Esophagus muscularis mucosa (tissue), 4 donors: ENCODE measurements at places on chromosomes 3 and 15. TPM values are rescaled to one million over a fixed set of nuclear protein-coding genes. Genes with fewer than 3 reads are reported as not detected.

DNA sequence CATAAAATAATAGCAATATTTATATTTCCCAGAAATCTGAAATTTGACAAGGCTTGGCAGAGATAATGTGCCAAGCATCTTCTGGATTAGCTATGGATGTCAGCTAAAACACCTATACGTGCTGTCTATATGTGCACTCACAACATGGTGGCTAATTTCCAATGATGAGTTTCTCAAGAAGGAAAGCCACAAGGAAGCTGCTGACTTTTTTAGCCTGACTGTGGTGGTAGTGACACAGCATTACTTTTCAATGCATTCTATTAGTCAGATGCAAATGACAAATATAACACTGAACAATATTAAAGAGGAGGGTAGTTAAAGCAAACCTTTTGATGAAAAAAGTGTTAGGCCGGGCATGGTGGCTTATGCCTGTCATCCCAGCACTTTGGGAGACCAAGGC is 101.7 kb upstream of the CCDC54 start:
- H3K27me3 ChIP-seq: no peaks in the 10 kb centered on the region
- DNase-seq: no peak
- no peak overlapping the region for H3K4me3 ChIP-seq

The GUCA1C gene
- not detected for total RNA-seq

The ZIC1 gene
- not detected for total RNA-seq

- no peaks in the 10 kb centered on the region for H3K36me3 ChIP-seq
- H3K4me1 ChIP-seq: peaks cover 14% of the 10 kb centered on the region
- H3K4me3 ChIP-seq: no peak overlapping the region
- H3K27ac ChIP-seq: no peak overlapping the region
- no peak for DNase-seq
- H3K27me3 ChIP-seq: no peaks in the 10 kb centered on the region
These were observed 41.9 kb downstream of the LIPC start for GRCh38 chr15:58473724-58474123.

DNA sequence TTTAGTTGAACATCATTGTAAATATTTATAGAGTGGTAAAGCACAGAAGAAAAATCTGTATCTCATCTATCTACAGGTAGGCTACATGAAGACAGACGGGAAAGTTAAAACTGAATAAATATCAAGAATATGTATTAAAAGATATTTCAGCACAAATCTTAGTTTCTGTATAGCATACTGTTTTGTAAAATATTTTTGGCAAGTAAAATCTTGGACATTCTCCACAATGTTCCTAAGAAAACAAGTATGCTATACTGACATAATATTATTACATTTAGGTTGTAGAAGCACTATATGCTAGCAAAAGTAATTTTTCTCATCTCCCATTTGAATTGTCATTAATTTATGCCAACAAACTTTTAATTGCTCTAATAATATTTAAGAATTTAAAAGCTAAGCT is 326.4 kb upstream of the ARL6 start:
- no peak for DNase-seq
- no peaks in the 10 kb centered on the region for H3K27me3 ChIP-seq
- H3K36me3 ChIP-seq: no peaks in the 10 kb centered on the region

GRCh38 chr3:184842433-184842832 is 30.5 kb downstream of the VPS8 start:
- peaks cover 13% of the 10 kb centered on the region for H3K36me3 ChIP-seq
- no peak overlapping the region for H3K4me3 ChIP-seq
- no peaks in the 10 kb centered on the region for H3K4me1 ChIP-seq
- H3K27me3 ChIP-seq: no peaks in the 10 kb centered on the region
- no peak for DNase-seq

DNA sequence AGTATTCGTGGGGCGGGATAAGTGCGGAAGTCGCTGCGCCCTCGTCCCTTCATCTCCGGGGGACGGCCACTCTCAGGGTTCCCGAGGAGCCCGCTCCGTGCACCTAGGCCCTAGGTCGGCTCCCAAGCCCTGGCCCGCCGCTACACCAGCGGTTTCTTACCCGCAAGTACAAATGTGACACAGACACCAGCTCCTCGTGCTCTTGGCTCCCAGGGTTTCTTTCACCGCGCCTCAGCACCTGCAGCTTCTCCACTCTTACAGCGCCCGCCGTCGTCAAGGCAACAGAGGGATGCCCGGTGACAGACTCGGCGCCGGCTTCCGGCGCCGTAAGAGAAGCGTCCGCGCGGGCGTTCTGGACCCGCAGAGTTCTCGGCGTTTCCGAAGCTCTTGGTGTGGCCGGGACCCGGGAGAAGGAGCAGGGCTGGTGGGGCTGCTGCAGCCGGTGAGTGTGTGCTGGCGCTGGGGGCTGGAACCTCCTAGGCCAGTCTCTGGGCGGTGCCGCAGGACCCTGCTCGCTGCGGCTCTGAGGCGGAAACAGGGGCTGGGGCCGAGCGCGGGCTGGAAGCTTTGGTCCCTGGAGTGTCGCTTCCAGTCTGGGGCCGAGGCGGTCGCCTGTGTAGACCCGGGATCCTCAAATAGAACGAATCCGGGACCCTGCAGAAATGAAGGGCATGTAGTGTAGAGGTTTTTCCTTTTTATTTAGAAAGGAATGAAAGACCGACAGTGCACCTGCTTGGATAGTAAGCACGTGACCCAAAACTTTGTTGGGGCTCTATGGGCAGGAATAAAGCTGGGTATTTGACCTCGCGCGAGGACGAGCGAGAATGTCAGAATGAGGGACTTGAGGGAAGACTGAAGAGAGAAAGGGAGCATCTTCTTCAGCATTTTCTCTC is 155.4 kb upstream of the GOLGA6L4 start:
- no peak for DNase-seq
- H3K4me3 ChIP-seq: peak overlapping the region; percentile 60
- H3K36me3 ChIP-seq: no peaks in the 10 kb centered on the region

- H3K4me3 ChIP-seq: no peak overlapping the region
- H3K36me3 ChIP-seq: no peaks in the 10 kb centered on the region
These were observed 389.3 kb downstream of the TBL1XR1 start for GRCh38 chr3:176807938-176808337.

DNA sequence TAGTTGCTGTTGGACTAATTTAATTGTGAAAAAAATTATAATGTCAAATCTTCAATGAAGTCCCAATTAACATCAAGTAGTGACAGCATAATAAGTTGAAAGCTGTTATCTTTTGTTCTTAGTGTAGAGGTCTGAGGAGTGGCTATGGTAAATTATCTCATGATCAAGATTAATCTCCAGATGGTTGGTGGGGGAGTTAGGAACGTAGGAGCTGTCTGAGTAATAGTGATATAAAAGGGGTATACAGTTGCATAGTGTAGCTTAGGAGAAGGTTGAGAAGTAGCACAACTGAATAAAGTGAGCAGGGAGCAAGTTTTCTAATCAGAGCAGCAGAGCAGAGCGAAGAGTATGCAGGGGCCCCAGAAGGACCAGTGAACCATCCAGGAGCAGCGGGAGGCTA is 19.5 kb downstream of the TMOD2 start:
- no peaks in the 10 kb centered on the region for H3K27me3 ChIP-seq
- no peak for DNase-seq
- no peak overlapping the region for H3K4me3 ChIP-seq

DNA sequence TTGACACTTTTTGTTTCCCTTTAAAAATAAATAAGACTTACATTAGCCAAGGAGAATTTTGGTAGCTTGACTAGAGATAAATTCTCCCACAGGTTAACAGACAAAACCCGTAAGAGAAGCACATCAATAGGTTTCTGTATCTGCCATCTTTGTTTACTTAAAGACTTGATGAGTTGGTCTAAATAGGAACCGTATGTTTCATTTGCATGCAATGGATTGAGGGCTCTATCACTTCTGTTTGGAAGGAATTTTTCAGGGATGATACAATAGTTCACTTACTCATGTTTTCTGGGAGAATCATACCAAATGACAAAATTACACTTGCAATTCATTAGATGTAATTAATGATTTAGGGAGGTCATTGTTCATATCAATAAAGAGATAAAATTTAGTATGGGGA is 631.5 kb upstream of the NR2F2 start:
- no peak for DNase-seq
- no peak overlapping the region for H3K27ac ChIP-seq
- no peaks in the 10 kb centered on the region for H3K36me3 ChIP-seq

DNA sequence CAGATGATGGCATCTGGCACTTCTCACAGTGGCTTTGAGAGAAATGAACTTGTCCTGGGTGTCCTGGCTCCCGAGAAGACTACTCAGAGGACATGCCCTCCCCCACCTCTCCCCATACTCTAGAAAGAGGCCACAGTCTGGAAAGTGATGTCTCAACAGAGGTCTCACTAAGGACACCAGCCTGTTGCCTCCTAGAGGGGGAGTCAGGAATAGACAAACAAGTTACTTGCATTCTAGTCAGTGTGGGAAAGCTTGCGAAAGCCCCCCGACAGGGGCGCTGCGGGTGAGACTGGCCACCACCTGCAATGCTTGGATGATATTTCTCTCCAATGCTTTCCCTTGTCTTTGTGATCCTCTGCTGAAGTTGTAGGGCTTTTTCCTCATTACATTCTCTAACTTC is 17.2 kb downstream of the B4GALT4 start:
- H3K4me1 ChIP-seq: no peaks in the 10 kb centered on the region
- H3K4me3 ChIP-seq: no peak overlapping the region
- no peaks in the 10 kb centered on the region for H3K27me3 ChIP-seq
- H3K27ac ChIP-seq: no peak overlapping the region
- no peak for DNase-seq

- H3K27me3 ChIP-seq: no peaks in the 10 kb centered on the region
- H3K36me3 ChIP-seq: peaks cover 74% of the 10 kb centered on the region
- H3K4me1 ChIP-seq: peaks cover 2% of the 10 kb centered on the region
These were observed 31.1 kb downstream of the TNK2 start for GRCh38 chr3:195877136-195877715.

The TGM4 gene
- not detected for total RNA-seq

DNA sequence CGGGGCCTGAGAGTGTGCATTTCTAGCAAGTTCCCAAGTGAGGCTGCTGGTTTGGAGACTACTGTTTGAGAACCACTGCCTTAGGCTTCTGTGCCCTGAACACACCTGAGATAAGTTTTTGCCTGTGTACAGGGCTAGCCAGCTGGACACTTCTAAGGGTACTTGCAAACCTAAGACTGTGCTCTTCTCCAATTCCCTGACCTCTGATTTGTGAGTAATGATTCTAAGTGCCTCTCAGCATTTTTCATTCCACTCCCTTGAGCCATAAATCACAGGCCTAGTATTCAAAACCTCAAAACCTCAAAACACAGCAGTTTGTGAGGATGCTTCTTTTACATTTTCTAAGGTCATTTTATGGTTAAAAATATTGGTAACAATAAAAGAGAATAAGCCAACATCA is 148.4 kb downstream of the CHST2 start:
- no peak overlapping the region for H3K27ac ChIP-seq
- no peak overlapping the region for H3K4me3 ChIP-seq
- no peaks in the 10 kb centered on the region for H3K27me3 ChIP-seq
- no peaks in the 10 kb centered on the region for H3K4me1 ChIP-seq
- H3K36me3 ChIP-seq: no peaks in the 10 kb centered on the region
- DNase-seq: no peak
